ENCODE measurements at places on chromosomes 6 and 20.

DNA sequence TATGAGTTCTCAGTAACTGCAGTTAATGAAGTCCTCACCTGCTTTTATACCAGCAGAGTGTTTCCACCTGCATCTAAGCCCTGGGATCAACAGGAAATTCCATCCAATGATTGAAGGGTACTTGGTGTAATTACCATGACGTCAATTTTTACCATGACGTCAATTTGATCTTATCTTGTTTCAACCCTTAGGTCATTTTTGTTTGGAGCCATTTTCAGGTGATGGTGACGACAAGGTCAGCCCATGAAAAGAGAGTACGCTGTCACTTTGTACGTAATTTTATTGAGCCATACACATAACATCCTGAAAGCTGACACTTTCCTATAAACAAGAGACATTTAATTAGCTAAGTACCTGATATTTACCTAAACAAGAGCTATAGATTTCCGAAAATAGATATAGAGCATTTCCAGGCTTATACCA, at the start of gene CGA:
CGA (minus strand) TSS at position 20 of the 423 bp plus-strand sequence. CDS start 6,906 bp downstream, outside the sequence.
- DNase-seq = no peak

DNA sequence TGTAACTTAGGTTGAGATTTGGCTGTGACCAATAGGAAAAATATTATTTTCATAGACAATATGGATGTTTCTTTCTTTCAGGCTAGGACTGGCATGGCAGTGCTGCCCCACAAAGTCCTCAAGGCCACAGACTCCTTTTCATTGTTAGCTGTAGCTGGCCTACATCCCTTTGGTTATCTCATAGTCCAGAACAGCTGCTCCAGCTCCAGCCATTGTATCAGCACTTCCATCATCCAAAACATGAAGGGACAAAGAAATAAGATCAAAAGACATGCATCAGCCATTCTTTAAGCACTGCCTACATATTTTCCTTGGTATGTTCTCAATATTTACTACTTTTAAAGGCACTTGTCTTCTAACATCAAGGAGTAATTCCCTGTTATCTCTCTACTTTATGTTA, 73.0 kb downstream of the ZDHHC14 start:
- DNase-seq = no peak

DNA sequence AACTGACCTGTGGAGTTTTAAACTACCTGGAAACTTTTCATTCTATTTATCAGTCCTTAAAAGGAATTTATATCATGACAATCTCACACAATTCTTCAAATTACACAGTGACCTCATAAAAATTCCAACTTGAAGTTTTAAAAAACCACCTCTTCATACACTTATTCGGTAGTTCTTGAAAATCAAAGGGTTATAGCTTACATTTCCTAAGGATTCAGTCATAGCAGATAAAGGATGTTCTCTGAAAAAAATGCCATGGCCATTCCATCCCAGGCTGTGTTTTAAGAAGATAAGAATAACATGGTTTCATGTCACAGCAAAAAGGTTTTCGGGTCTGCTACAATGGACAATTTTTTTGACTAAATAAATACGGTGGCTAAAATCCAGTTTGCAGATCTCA, 41.2 kb downstream of the GOPC start:
- DNase-seq = no peak

DNA sequence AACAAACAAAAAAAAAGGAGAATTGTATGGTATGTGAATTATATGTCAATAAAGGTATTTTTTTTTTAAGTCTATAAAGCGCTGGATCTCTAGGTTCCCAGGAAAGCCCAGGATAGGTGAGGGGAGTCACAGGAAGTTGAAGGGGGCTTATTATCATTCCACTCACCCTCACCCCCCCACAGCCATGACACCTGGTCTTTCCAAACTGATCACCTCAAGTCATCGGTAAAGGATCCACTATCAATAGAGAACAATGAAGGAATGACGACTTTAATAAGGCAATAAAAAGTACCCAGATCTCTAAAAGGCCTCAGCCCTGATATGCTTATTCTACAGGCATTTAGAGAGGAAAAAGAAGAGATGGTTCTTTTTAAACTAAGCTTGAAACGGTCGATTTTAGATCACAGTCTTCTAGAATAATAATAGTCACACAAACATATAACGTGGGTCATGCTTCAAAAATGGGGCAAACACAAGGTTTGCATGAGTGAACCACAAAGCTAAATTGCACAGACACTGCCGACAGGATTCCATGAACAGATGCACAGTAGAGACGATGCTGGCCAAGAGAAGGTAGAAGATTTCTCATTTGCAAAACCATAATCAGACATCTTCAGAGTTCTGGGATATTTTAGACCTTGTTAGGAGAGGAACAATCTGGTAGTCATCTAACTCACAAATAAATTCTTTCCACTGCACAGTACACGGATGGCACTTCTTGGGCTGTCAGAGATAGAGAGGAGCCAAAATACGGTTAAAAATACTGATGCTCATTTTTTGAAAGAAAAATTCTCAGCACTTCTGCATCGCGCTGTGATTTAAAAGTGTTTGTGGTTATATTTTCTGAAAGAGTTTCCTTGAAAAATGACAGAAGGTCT, 21.0 kb downstream of the ZMYND8 start:
- no peak for DNase-seq

GRCh38 chr6:72724545-72724944, 102.7 kb downstream of the KCNQ5 start:
- peak; percentile 18 for DNase-seq

DNA sequence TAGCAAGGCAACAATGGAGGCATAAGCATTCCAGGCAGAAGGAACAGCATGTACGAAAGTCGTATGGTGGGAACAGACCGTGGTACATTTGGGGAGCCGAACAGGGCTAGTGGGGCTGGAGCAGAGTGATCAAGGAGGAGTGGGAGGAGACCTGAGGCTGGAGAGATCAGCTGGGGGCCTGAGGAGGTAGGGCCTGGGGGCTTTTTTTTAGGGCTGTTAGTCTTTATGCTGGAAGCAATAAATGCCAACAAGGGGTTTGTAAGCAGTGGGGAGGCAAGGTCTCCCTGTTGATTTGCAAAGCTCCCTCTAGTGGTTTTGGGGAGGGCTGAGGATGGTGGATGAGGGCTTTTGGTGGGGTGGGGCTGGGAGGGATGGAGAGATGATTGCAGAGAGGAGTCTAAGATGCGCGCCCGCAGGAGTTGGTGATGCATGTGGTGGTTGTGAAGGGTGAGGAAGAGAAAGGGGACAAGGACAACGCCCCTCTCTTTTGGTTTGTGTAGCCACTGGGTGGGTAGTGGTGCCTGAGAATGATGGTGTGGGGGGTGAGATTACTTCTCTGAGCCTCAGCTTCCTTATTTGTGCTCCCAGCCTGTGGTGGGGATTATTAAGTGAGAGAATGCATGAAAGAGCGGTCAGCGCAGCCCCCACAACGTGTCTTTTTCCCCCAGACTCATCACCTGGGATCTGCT, 74.1 kb upstream of the TOX2 start:
- DNase-seq = no peak

GRCh38 chr6:105836889-105837288, 249.2 kb upstream of the PRDM1 start:
- no peak for DNase-seq

- DNase-seq = peak; percentile 65
Observed at GRCh38 chr6:147467886-147468285, 40.6 kb upstream of the SAMD5 start.

GRCh38 chr6:21596145-21596948, 2.8 kb downstream of the SOX4 start:
- no peak for DNase-seq

DNA sequence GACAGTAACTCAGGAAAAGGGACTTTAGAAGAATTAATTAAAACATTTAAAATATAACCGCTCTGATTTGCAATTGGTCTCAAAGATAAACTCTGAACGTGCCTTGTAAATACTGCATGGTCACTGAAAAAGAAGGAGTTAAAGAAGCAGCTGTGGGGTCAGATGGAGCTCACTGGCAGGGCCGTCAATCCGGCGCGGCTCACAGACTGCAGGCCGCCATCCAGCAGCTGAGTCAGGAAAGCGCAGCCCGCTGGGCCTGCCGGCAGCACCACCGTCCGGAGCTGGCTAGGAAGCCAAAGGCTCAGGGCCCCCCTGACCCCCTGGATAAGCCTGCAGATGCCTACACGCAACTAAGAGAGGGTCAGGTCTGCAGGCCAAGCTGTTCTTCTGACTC, 54.2 kb upstream of the FRMD1 start:
- no peak for DNase-seq

- no peak for DNase-seq
Observed at GRCh38 chr20:15802020-15802419, 771.2 kb downstream of the KIF16B start.

- no peak for DNase-seq
Observed at GRCh38 chr20:5923493-5923892, 26.8 kb downstream of the TRMT6 start.

GRCh38 chr6:39200498-39201020, 28.7 kb downstream of the KCNK5 start:
- no peak for DNase-seq

DNA sequence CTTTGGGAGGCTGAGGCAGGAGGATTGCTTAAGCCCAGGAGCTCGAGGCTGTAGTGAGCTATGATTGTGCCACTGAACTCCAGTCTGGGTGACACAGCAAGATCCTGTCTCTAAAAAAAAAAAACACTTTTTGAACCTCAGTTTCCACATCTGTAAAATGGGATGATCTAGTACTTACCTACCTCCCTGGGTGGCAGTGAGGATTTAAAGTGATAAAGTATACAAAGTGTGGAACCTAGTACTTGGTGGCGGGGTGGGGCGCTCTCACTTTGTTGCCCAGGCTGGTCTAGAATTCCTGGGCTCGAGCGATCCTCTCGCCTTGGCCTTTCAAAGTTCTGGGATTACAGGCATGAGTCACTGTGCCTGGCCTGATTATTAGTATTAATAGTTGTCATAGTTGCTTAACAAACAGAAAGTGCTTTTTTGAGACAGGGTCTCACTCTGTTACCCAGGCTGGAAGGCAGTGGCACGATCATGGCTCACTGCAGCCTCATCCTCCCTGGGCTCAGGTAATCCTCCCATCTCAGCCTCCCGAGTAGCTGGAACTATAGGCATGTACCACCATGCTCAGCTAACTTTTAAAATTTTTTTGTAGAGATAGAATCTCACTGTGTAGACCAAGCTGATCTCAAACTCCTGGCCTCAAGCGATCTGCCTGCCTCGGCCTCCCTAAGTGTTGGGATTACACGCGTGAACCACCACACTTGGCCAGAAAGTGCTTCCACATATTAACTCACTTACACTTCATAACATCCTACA, 7.0 kb upstream of the PLTP start:
- no peak for DNase-seq

- no peak for DNase-seq
Observed at GRCh38 chr6:113496166-113496565, 361.0 kb upstream of the MARCKS start.

DNA sequence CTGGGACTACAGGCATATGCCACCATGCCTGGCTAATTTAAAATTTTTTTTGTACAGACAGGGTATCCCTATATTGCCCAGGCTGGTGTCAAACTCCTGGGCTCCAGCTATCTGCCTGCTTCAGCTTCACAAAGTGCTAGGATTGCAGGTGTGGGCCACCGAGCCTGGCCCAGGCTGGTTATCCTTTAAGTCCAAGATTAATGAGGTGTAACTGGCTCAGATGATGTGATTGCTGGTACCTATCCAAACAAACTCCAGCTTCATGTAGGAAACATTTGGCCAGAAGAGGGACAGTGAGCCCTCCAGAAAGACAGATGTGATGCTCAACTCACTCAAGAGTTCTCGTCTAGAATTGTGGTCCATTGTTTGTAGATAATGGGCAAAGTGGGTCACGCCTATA, 9.2 kb upstream of the ZNF318 start:
- DNase-seq = no peak

GRCh38 chr20:37749218-37749617, 55.4 kb downstream of the CTNNBL1 start:
- DNase-seq = no peak

- DNase-seq = no peak
Observed at GRCh38 chr20:23145281-23145700, 59.2 kb upstream of the CD93 start.

- DNase-seq = no peak
Observed at GRCh38 chr6:108874470-108875160, 26.4 kb downstream of the ARMC2 start.

All from SK-N-MC (cell line).